Psoas muscle (tissue), 8 donors: ENCODE measurements at places on chromosomes 5 and 9. TPM values are rescaled to one million over a fixed set of nuclear protein-coding genes. Genes with fewer than 3 reads are reported as not detected.

Gene SIGMAR1
- 13.8 TPM for polyA plus RNA-seq

GRCh38 chr5:118776755-118777154 is 211.6 kb downstream of the DTWD2 start:
- no peaks in the 10 kb centered on the region for H3K27me3 ChIP-seq
- no peaks in the 10 kb centered on the region for H3K4me1 ChIP-seq
- H3K4me3 ChIP-seq, result no peak overlapping the region
- DNase-seq, result no peak
- H3K36me3 ChIP-seq, result no peaks in the 10 kb centered on the region

GRCh38 chr9:27467486-27467885 is 56.6 kb upstream of the IFNK start:
- H3K36me3 ChIP-seq, result no peaks in the 10 kb centered on the region
- H3K27me3 ChIP-seq, result no peaks in the 10 kb centered on the region
- DNase-seq, result no peak
- no peak overlapping the region for H3K4me3 ChIP-seq
- peaks cover 4% of the 10 kb centered on the region for H3K4me1 ChIP-seq

DNA sequence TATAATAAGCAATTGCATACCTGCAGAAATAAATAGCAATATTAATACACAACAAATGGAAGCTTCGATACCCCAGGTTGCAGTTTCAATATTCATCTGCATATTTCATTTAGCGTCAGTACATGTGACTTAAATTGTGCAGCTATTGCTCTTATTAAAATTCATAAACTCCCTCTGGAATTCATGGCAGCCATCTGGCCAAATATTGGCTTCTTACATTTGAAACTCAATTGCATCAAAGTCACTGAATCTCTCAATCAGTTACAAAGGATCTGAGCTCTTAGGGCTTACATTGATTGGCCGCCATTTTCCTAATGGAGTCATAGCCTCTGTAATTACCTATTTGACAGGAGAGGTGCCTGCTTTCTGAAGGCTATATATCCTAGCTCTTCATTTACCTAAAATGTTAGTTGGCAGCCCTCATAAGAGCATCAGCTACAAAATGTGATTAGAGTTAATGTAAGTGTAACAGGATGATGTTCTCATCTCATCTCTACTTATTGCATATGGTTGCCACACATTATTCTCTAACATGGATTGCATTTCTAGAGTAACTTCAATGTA is 453.5 kb downstream of the CAAP1 start:
- no peaks in the 10 kb centered on the region for H3K36me3 ChIP-seq
- no peaks in the 10 kb centered on the region for H3K27me3 ChIP-seq
- H3K4me1 ChIP-seq, result no peaks in the 10 kb centered on the region
- DNase-seq, result no peak
- no peak overlapping the region for H3K4me3 ChIP-seq

Gene MARCHF11
- polyA plus RNA-seq, result not detected

Gene PRLR
- polyA plus RNA-seq, result 0.04 TPM

Gene EXOSC2
- 15.5 TPM for polyA plus RNA-seq

DNA sequence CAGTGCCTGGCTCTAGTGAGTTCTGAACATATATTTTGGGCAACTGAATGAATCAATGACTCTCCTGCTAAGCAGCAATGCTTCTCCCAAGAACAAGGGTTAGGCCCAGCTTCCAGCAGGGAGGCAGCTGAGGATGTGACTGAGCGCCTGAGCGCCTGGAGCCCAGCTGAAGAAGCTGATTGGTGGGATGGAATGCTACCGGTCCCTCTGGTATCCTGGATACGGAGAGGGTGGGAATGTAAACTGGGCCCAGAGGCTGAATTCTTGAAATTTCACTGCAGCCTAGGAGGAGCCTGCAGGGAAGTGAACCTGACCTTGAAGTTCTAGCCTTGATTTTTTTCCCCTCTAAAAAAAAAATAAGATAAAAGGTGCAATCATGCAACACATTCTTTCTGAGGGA is 43.2 kb downstream of the WWC1 start:
- H3K27me3 ChIP-seq, result no peaks in the 10 kb centered on the region
- H3K27ac ChIP-seq, result no peak overlapping the region
- no peaks in the 10 kb centered on the region for H3K4me1 ChIP-seq
- H3K4me3 ChIP-seq, result no peak overlapping the region
- H3K36me3 ChIP-seq, result no peaks in the 10 kb centered on the region
- no peak for DNase-seq

Gene CDC20B
- not detected for polyA plus RNA-seq

DNA sequence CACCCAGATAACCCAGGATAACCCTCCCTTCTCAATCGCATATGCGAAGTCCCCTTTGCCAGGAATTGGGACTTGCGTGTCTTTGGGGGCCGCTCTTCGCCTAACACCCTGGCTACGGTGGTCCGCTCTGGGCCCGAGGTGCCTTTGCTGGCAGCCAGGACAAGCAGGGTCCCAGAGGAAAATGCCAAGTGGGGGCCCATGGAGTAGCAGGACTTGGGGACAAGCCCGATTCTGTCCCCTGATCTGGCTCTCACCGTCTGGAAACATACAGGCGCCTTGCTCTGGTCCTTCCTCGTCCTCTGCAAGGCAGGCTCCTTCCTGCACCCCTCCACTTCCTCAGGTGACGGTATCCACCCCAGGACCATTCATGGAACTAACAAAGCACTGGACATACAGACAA is 78.1 kb upstream of the UNC5A start:
- no peaks in the 10 kb centered on the region for H3K4me1 ChIP-seq
- DNase-seq, result peak; percentile 39
- H3K27ac ChIP-seq, result no peak overlapping the region
- no peaks in the 10 kb centered on the region for H3K27me3 ChIP-seq
- H3K4me3 ChIP-seq, result no peak overlapping the region
- no peaks in the 10 kb centered on the region for H3K36me3 ChIP-seq

Gene PKD2L2
- polyA plus RNA-seq, result 1.1 TPM

DNA sequence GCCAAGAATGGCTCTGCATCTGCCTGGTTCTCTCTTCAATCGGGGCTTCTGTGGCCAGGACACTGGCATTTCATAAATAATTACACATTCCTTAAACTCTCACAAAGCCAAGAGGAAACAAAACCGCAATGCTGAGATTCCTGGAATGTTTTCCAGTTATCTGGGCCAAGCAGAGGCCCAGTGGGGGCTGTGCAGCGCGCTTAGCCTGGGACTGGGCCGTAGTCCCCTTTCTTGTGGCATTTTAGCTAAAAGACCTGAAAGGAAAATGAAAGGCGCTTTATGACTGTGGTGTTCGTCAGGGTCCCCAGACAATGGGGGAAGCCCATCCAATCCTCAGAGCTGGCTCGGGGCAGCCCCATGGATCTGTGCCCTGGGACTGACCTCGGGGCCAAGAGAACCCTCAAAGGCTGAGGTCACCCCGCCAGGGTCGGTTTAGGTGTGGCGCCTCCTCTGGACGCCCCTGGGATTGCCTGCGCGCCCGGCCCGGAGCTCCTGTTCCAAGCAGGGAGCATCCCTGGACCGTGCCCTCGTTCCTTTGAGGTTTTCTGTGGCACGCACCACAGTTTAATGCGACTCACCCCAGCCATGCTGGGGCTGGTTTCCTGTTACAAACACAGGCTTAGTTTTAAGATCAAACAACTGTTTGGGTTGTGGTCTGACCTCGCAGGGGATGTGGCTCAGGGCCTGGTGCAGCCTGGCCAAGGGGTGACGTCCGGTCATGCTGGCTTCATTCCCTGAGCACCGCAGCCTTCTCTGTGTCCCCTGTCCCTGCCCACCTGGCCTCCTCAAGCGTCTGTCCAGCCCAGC is 51.5 kb upstream of the NKD2 start:
- peak; percentile 52 for DNase-seq
- peaks cover 5% of the 10 kb centered on the region for H3K4me1 ChIP-seq
- H3K36me3 ChIP-seq, result no peaks in the 10 kb centered on the region

GRCh38 chr5:136613230-136613629 is 247.9 kb upstream of the TRPC7 start:
- no peaks in the 10 kb centered on the region for H3K4me1 ChIP-seq
- no peaks in the 10 kb centered on the region for H3K36me3 ChIP-seq
- DNase-seq, result no peak
- H3K27me3 ChIP-seq, result no peaks in the 10 kb centered on the region

Gene GARIN3
- polyA plus RNA-seq, result not detected

- H3K27me3 ChIP-seq, result no peaks in the 10 kb centered on the region
- no peak for DNase-seq
- H3K36me3 ChIP-seq, result no peaks in the 10 kb centered on the region
- H3K27ac ChIP-seq, result no peak overlapping the region
- H3K4me1 ChIP-seq, result peaks cover 12% of the 10 kb centered on the region
Measured at GRCh38 chr5:32018476-32019436, 155.4 kb downstream of the GOLPH3 start.

Gene CDKN2AIPNL
- polyA plus RNA-seq, result 35.7 TPM

DNA sequence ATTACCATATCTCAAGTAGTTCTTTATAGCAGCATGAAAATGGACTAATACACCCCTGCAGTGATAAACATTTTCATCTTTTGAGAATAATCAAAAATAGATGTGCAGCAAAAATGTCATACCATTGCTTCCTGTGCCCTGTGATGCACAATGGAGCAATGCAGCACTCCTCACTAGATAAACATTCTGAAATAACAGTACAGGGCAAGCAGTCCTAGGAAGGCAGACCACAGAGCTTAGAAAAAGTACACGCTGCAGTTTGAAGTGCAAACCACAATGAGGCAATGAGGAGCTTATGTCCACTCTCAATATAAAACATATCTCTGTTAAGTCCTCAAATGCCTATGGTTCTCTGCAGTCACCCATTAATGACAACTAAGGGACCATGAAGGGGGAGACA is 367.6 kb downstream of the PDE4D start:
- DNase-seq, result no peak
- H3K27me3 ChIP-seq, result no peaks in the 10 kb centered on the region
- H3K27ac ChIP-seq, result no peak overlapping the region
- H3K36me3 ChIP-seq, result no peaks in the 10 kb centered on the region

Gene HSPB3
- polyA plus RNA-seq, result 139 TPM

DNA sequence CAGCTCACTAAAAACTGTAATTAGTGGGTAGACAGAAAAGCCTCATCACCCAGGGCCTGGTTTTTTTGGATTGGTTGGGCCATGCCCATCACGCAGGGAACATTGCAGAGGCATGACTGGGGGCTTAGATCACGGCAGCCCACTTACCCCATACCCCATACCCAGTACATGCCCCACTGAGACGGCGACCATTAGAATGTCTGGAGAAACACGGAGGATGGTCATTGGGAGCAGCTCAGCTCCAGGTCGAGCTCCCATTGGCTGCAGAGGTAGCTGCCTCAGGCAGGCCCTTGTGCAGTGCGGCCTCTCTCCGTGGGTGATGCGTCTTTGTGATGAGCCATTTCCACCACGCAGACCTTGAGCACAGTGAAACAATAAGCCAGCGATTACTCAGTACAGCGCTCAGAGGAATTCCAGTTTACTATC is 204.0 kb downstream of the GADD45G start:
- H3K36me3 ChIP-seq, result no peaks in the 10 kb centered on the region
- H3K27ac ChIP-seq, result no peak overlapping the region
- H3K4me1 ChIP-seq, result no peaks in the 10 kb centered on the region
- H3K4me3 ChIP-seq, result no peak overlapping the region

- no peak overlapping the region for H3K4me3 ChIP-seq
- no peaks in the 10 kb centered on the region for H3K36me3 ChIP-seq
- no peak for DNase-seq
- H3K27me3 ChIP-seq, result no peaks in the 10 kb centered on the region
Measured at GRCh38 chr9:106277966-106278365, 583.6 kb downstream of the TMEM38B start.
